ENCODE measurements at places on chromosomes 3 and 15.

- no peak for DNase-seq
Observed at GRCh38 chr3:127162947-127163645, 29.8 kb upstream of the PRR23E start.

DNA sequence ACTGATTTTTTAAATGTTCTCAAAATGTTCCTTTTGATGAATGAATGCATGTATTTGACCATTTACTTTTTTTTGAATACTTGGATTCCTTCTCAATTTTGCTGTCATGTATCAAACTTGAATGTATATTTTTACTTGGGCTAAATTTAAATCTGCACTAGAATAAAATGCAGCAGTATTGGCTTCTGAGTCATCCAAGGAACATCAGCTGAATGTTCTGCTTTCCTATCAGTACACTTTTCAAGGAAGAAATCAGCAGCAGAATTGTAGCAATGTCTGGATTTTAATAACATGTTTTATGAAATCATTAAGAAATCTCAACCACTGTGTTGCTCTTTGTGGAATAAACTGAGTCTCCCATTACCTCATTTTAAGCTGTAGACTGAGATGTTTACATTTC is 57.0 kb upstream of the COL6A6 start:
- DNase-seq, result no peak

GRCh38 chr3:53693451-53693850 is 152.8 kb downstream of the CHDH start:
- DNase-seq, result no peak

DNA sequence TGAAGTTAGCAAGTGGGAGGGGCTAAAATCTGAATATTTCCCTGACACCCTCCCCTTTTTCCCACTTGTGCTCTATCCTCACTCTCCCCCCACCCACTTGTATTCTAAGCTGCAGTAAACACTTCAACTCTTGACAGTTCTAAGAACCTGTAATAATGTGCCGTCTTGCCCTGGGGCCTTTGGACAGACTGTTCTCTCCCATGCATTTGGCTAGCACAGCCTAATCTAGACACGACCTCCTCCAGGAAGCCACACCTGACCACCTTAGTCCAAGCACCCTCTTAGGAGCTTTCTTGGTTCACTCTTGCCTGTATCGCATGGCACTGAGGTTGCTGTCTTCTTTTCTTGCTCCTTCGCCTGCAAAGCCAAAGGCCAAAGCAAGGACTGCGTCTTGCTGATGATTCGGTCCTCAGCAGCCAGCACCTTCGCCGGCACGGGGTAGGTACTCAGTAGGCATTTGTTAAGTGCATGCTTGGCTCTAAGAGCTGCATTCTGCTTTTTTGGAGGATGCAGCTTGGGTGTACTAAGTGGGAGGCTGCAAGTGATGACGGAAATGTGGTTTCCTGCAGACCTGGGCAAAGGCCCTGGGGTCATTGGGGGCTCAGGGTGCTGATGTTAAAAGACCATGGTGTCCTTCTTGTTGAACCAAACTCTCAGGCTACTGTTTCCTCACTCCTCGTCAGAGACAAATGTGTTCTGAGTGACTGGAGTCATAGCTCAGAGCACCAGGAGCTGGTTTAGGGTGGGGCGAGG is 2.0 kb upstream of the ZNF710 start:
- DNase-seq, result no peak

- no peak for DNase-seq
Observed at GRCh38 chr3:115151921-115152320, 4.8 kb upstream of the ZBTB20 start.

DNA sequence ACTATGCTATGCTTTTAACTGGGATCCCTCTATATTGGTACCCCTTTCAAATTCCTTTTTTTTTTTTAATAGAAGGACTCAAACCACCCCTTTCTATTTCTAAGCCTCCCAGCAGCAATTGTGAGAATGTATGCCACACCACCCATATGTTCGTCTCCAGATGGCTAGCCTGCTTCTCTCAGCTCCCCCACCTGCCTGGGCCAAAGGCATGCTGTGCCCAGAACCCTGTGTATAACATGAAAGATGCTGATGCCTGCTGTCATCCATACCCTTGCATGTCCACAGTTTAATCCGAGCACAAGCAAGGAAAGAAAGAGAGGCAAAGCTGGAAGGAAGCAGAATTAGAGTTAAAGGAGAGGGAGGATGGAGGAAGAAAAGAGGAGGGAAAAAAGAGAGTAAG is 159.5 kb upstream of the CNTN6 start:
- DNase-seq, result no peak

- DNase-seq, result no peak
Observed at GRCh38 chr3:146156666-146157314, 4.2 kb downstream of the PLOD2 start.

- DNase-seq, result no peak
Observed at GRCh38 chr3:140510303-140510861, 167.5 kb upstream of the TRIM42 start.

Data from effector memory CD8-positive, alpha-beta T cell (primary cell).